ENCODE measurements at places on chromosomes 1 and 21.

DNA sequence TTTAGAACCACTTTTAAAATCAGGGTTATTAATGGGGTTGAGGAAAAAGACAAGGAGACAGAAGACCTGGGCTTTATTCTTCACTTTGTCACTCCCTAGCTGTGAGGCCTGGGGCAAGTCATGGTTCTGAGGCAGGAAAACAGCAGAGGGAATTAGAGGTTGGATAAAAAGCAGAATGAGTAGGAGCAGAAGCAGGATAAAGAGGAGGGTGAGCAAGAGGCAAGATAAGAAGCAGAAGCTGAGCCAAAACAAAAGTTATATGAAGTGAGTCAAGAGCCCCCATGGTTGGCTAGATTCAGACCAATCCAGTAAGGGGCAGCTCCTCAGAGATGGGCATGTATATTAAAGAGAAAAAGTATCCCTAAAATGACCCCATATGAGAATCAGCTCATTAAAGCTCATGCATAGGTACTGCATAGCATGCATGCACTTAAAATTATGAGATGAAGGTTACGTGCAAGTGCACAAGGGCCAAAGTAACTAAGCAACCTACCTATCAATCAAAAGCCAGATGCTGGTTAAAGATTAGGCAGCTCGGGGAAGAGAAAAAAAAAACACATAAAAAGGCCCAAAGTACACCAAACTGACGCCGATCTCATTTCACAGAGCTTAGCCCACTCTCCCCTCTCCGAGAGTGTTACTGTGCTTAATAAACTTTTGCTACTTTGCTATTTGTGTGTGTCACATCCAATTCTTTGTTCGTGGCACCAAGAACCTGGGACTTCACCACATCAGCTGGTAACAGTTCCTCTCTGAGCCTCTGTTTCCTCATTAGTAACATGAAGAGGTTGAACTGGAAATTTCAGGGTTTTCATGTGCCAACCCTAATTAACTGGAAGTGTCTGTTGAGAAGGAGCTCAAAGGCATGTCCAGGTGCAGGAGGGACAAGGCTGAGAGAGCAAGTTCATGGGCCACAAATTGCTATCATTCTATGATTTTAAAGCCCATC, 2.2 kb downstream of the AVPR1B start:
- no peak for DNase-seq

DNA sequence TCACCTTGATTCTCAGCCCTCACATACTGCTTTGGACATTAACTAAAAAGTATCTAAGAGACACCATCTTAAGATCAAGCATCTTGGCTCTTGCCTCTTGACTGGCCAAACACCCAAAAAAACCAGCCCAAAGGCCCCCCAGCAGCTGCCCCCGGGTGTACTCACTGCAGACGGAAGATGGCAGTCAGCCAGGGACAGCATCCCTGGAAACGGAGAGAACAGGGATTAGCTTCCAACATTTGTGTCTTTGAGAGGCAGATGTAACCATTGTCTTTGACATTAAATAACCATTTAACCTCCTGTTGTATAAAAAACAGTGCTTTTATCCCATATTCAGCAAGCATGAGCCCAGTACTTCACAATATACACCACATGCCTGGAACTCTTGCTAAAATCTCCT, 11.3 kb downstream of the TMEM63A start:
- DNase-seq: no peak

DNA sequence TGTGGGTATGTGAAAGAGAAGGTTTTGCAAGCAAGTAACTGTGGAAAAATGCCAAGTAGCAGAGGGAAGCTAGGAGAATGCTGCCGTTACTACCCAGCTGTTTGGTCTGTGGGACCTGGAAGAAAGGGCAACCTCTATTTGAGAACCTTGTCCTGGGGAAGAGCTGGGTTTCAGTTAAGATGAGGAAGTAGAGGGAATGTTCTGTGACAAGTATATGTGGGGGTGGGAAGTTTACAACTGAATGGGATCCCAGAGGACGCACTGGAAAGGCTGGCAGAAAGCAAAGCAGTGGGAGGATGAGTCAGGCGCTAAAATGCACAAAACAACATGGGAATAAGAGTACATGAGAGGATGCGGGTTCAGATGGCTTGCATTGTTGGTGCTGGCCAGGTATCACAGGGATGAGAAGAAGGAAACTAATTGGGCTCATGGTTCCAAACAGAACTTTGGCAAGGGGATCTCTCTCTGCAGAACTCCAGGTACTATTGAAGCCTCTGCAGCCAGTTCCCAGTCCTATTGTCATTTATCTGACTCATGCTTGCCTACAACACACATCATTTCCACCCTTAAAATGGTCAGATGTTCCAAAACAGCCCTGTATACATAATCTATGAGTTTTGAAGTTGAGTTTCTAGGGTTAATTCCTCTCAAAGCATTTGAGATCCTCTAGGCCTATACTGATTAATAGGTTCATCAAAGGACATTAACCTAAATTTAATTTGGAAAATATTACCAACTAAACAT, 88.5 kb upstream of the VAV3 start:
- DNase-seq: no peak

GRCh38 chr1:61174060-61174795, 91.9 kb downstream of the NFIA start:
- no peak for DNase-seq

- no peak for DNase-seq
Measured at GRCh38 chr1:44531785-44532566, 126.9 kb downstream of the RNF220 start.

DNA sequence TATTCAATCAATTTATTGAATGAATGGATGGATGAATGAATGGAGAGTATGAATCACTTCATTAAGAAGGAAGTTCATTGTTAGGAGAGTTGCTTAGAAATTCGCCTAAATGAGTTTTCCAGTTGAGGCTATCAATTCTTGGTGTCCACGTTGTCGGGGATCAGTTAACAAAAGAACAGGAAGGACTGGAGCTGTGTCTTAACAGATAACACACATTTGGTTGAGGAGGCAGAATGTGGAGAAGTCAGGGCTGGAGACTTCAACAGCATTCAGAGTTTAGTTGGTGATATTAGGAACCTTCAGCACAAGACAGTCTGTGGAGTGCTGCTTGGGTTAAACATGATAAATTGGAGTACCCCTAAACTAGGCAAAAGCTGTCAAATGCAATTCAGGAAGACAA, 33.7 kb downstream of the ZBTB18 start:
- no peak for DNase-seq

DNA sequence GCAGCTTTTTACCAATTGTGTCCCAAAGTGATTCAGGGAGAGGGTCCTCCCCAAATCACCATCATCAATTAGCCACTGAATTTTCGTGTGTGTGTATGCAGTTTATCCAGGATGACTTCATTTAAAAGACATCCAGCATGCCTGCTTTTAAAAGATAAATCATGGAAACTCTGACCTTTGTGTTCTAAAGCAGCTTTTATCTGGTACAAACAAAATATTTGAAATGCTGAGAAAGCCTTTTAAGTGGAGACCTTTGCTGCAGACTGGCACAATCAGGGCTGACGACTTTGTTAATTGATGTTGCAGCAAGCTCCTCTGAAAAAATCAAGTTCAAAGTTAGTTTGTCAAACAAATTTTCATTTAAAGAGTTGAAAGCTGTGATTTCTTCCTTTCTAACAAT, 104.7 kb downstream of the PCP4 start:
- no peak for DNase-seq

DNA sequence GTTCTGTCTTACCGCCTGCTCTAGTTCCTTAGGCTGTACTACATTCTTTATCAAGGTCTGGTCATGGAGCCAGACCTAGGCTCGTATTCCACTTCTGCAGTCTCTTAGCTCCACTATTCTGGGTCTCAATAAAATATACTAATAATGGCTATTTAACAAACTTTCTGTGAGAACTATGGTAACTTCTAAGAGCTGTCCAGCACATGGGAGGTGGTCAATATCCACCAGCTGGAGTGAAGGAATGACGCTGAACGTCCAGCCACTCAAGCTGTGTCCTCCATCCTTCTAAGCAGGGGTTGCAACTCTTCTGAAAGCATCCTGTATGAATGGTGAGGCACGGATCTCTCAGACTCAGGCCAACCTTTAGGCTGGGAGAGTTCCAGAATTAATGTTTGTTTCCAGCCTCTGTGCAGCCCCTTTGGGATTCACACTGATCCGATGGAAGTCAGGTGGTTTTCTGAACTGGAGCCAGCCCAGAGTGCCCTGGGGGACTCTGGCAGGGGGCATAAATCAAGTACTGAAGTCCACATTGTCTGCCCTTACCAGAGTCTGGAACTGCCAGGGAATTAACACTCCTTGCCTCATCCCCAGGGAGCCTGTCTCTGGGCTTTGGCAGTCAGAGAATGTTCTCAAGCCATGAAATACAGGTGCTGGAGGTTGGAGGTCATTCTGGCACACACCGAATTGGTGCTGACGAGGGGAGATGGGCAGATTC, 57.4 kb downstream of the BRINP2 start:
- DNase-seq: no peak

DNA sequence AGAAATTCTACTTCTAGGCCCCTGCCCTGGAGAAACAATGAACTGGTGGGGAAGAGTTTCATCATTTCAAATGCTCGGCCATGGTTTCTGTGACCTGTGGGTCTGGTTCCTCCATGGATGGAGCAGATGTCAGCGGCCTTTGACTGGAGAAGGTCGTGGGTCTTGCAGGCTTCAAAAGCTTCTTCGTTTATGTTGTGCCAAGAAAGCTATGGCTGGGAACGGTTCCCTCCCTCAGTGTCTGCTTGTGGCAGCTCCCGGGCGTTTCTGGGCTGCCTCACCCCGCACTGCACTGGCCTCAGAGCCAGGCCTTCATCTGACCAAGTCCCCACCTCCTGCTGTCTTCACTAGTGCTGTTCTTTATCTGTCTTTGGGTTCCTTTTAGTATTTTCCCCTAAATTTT, 46.4 kb upstream of the POFUT2 start:
- no peak for DNase-seq

- no peak for DNase-seq
Measured at GRCh38 chr1:54229281-54229891, 29.4 kb downstream of the MRPL37 start.

DNA sequence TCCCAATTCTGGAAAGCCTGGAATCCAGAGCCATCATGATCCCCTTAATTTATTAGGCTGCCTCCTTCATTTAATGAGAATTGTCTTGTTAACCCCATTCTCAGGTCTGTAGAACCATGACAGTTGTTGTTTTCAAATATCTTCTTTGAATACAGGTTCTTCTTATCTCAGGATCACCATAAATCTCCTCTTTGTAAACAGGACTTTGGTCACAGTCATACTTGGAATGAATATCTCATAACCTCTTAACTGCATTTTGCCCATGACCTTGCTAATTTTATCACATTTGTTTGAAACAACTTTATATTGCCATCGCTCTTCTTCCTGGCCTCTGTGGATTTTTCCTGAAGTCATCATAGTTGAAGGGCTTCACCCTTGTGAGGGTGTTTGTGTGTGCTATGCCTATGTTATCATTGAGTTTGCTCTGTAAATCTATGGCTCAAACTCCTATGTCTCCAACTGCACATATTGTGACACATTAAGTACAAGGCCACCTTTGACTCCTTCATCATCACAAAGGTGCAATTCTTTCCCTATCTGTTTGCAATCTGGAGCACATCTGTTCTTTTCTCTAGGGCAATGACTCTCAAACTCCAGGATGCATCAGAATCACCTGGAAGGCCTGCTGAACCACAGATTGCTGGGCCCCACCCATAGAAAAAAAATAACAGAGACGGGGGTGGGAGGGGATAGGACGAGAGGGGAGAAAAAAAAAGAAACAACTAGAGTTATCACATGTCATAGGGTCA, 54.2 kb downstream of the FCRL5 start:
- no peak for DNase-seq

GRCh38 chr21:23522751-23523150, 2084.5 kb downstream of the MRPL39 start:
- DNase-seq: no peak

GRCh38 chr1:173020138-173020750, 30.5 kb downstream of the TNFSF18 start:
- no peak for DNase-seq

- DNase-seq: no peak
Measured at GRCh38 chr1:41621791-41622190, 137.3 kb upstream of the EDN2 start.

DNA sequence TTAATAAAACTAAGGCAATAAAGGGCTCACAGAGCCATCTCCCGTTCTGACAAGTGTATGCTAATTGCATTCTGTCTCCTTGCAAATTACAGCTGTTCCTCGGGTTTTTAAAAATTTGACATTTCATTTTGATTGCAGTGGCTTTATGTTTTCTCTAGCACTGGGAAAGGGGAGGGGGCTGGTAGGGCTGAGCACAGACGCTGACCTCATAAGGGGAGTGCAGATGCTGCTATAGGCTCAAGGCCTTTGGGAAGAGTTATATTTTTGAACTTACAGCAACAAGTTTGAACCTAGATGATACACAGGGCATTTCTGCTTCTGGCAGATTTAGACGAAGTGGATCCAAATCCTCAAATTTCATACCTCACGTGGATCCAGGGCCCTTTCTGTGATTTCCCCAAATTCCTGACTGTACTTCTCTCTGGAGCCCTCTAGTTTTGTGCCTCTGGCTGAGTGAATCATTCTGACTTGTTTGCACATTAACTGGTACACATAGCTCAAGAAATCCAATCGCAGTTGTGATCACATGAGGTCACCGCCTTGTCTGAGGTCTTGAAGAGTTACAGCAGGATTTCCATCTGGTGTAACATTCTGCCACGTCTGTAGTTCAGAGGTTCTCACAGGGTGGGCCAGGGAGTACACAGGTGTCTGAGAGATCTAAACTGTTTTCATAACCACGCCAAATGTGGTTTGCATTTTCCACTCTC, 230.3 kb downstream of the C1orf94 start:
- no peak for DNase-seq

- no peak for DNase-seq
Measured at GRCh38 chr21:34184232-34184631, 110.9 kb downstream of the MRPS6 start.

DNA sequence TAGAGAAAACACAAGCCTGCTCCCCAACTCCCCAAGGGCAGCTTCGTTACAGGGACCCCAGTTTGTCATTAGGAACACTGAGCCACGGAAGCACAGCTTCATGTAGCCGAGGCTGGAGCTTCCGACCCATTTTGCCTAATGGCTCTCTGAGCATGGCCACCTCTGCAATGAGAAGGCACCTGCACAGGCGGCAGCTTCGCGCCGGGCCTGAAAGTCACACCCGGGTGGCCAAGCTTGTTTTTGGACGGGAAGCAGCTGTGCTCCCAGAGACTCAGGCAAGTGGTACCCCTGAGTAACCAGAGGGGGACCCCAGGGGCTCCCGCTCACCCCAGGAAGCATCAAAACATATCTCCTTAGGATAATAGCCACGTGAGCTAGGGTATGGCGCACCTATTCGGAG, 80.9 kb downstream of the SLC66A1 start:
- no peak for DNase-seq

- DNase-seq: no peak
Measured at GRCh38 chr21:41241341-41241740, 73.4 kb downstream of the BACE2 start.

DNA sequence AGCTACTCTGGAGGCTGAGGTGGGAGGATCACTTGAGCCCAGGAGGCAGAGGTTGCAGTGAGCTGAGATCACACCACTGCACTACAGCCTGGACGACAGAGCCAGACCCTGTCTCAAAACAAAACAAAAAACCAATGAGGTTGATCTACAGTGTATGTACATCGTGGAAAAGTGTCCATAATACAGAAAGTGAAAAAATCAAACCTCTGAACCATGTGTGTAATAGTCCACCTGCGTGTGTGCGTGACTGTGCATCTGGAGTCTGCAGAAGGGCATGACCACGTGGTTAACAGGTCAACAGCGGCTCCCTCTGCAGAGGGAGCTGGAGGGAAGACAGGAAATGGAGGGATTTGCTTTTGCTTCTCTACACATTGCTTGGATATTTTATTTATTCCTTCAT, 32.4 kb upstream of the ENO1 start:
- DNase-seq: no peak

All from anterior cingulate cortex (tissue), 58 donors.